CD4-positive, alpha-beta T cell treated with Interleukin-21 for 1 hour (primary cell): ENCODE measurements at places on chromosomes 16 and 17.
A peak's percentile ranks its signal among the peaks of the same experiment; 100 is the strongest.

DNA sequence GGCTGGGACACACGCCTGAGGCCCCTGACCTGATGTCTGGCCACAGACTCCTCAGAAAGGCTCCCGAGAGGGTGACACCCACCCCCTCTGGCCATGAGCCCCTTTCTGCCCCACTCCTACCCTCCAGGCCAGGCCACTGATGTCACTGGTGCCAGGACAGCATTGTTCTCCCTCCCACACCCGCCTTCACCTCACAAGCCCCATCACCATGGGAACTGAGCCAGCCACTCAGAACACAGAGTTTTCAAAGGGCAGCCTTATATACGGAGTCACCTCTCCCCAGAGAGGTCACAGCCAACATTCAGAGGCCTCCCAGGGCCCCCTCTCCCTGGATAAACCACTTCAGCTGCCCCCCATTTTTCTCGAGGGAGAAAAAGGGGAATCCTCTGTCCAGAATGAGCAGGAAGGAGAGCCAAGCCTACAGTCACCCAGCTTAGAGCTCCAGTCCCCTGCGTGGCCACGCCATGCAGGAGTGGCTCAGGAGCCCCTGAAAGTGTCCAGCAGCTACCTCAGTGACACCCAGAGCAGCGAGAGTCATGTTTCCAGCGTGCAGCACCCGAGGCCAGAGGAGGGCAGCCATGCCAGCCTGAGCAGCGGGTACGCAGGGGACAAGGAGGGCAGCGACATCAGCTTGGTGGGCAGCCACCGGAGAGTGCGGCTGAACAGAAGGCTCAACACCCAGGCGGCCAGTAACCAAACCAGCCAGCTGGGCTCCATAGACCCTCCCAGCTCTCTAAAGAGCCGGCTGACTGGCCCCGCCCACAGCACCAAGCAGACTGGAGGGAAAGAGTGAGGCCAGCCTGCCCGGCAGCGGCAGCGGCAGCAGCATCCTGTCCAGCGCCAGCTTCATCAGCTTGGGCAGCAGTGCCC, at the start of gene C16orf82:
TSS of gene C16orf82 (plus strand) at position 260 of the 870 bp plus-strand sequence.
- DNase-seq: no peak

GRCh38 chr17:60147553-60148223, 2.1 kb upstream of the CA4 start:
- no peak for DNase-seq

- no peak for DNase-seq
Observed at GRCh38 chr17:41672153-41672552, 16.5 kb upstream of the EIF1 start.

GRCh38 chr16:50499254-50499653, 48.9 kb upstream of the NKD1 start:
- DNase-seq: no peak

GRCh38 chr16:72123426-72123825, 29.8 kb downstream of the DHX38 start:
- no peak for DNase-seq

DNA sequence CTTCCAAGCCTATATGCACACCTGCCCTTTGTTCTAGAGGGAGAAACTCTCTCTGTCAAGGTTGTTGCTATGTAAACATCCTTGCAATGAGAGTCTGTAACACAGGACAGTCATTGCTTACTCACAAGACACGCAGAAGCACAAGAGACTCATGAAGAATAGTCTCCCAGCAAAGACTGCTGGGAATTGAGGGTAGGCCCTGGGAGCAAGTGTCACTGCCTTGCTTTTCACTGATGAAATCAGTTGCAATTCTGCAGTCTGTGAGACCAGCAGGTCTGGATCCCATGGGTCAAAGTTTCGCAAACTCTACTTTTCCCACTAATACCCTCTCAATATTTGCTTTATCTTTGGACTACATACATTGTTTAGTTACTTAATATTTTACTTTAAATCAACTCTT, 177.4 kb downstream of the FTO start:
- DNase-seq: no peak

- no peak for DNase-seq
Observed at GRCh38 chr17:27824745-27825144, 24.4 kb upstream of the NOS2 start.

GRCh38 chr17:64109400-64109799, 20.5 kb downstream of the ERN1 start:
- DNase-seq: no peak

DNA sequence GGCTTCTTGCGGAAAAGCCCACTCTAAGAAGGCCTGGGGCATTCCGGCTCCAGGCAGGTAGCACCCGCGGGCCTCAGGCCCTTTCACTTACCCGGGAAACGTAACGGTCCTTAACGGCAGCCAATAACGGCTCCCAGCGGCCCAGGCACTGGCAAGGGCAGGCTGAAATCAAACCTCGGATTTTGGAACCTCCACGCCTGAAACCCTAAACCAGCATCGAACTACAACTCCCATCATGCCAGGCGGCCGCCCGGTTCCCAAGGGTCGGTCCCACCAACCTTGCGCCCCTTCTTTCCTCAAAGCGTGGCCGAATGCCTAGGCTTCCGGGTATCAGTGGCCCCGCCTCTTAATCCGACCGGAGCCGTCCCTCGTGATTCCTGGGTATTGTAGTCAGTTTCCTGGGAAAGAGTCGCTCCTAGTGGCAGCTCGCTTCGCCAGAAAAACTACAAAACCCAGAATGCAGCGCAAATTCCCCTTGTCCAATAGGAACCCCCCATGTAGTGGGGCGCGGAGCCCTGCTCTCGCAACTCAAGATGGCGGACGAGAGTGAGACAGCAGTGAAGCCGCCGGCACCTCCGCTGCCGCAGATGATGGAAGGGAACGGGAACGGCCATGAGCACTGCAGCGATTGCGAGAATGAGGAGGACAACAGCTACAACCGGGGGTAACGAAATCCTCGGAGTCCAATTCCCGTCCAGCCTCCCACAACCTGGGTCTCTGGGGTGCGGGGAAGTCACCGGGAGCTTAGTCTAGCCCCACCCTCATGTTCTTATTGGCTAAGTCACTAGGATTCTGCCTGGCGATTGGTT, at the start of gene NMT1:
TSS of gene NMT1 (plus strand) at position 521 of the 809 bp plus-strand sequence. CDS start at position 534, 13 bp downstream.
- DNase-seq: peak; percentile 99

DNA sequence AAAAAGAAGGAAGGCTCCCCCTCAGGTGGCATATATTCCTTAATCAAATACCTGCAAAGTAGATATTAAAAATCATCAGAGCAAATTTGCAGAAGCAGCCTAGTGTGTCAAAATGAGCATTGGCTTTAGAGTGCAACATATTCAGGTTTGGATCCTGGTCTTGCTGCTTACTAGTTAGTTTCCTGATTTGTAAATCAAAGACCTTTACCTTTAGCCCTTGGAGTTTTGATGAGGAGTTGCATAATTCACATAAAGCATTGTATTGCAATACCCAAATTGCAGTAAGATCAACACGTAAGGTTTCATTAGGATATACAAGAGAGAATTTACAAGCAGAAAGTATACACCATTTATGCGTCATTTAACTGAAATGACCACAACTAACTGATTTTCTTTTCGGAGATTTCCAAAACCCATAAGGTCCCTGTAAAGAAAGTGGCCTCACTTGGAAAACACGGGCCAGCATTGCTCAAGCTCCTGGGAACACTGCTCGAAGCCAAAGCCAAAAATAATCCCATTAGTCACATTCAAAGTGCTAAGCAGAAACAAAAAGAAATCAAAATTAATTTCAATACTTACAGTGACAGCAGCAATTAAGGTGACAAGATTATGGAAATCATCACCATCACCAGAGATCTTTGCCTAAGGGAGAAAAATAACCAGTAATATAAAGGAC, 415.9 kb upstream of the ERCC4 start:
- no peak for DNase-seq

GRCh38 chr17:74019271-74019670, 184.2 kb upstream of the RPL38 start:
- DNase-seq: no peak

DNA sequence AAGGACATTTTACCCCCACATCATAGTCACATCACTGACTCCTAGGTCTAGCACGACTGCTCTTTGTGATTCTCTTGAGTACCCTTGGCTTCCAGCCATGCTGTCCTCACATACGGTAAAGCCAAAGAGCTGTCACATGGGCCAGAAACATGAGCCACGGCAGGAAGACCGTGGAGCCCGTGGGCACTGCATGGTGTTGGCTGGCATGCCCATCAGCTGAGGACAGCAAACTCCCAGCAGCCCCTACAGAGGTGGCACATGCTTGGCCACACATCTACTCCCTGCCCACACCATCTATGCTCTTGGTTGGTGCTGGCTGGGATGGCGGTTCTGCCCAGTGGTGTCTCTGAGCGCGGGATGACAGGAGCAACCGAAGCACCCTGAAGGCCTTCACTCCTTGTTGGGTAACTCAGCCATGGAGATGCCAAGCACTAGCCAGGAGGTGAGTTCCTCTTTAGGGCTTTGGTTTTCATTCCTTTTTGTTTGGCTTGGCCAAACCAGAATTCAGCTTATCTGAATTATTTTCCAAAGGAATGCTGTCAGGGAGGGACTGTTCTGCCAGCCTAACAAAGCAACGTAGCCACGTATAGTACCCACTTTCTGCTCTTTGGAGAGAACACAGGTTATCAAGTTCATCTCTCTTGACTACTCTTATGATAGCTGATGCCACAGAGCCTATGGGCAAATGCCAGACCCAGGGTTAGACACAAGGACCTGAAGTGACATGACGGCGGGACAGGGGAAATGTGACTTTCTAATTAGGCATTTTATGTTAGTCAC, 10.0 kb downstream of the TNFAIP1 start:
- DNase-seq: no peak

DNA sequence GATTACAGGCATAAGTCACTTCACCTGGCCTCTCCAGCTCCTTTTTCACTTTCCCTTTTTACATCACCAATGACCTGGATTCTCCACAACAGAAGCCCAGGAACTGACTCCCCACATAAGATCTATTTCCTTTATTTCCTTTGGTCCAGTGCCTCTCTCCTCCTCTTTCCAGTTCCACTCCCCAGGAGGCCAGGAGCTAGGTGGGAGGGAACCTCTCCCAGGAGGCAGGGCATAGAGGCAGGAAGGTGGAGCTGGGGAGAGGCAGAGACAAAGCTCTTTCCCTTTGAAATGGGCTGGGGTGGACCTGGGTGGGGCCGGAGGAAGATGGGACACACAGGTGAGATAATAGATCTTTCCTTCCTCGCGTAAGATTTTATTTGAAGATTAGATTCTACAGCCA, 318.3 kb upstream of the TNRC6C start:
- no peak for DNase-seq

DNA sequence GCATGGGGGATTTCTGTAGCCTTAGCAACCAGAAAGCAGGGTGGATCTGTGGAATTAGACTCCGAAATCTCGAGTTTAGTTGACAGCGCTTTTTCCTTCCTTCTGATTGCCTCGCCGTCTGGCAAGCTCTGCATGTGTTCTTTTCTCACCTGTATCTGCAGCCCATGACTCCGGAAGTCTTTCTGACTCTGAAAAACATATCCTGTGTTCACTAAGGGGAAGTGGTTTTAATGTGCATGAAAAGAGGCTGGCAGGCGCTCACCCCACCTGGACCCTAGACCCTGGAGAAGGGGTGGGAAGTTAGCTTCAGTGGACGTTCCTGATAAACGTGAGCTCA, 158.5 kb downstream of the RPTOR start:
- peak; percentile 45 for DNase-seq

DNA sequence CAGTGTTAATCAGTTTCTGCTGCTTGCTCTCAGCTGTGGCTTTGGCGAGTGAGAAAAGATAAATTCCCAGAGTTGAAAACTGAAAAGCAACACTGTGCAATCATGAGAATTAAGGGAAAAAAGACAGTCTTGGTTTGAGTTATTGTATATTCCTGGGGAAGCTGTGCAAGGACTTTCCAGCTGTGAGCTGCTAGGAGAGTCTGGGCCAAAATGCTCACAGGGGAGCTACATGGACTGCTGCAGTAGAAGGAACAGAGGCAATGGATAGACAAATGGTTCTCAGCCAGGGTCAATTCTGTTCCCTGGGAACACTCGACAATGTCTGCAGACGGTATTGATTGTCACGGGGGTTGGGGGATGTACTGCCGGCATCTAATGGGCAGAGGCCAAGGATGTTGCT, 102.0 kb upstream of the ADAMTS18 start:
- DNase-seq: no peak

- DNase-seq: no peak
Observed at GRCh38 chr17:80308692-80309517, 48.3 kb downstream of the RNF213 start.

GRCh38 chr17:34287875-34288274, 2.3 kb downstream of the CCL11 start:
- no peak for DNase-seq

- no peak for DNase-seq
Observed at GRCh38 chr16:85392756-85393673, 220.1 kb upstream of the GSE1 start.

- no peak for DNase-seq
Observed at GRCh38 chr17:36578671-36579070, 13.0 kb upstream of the DHRS11 start.

DNA sequence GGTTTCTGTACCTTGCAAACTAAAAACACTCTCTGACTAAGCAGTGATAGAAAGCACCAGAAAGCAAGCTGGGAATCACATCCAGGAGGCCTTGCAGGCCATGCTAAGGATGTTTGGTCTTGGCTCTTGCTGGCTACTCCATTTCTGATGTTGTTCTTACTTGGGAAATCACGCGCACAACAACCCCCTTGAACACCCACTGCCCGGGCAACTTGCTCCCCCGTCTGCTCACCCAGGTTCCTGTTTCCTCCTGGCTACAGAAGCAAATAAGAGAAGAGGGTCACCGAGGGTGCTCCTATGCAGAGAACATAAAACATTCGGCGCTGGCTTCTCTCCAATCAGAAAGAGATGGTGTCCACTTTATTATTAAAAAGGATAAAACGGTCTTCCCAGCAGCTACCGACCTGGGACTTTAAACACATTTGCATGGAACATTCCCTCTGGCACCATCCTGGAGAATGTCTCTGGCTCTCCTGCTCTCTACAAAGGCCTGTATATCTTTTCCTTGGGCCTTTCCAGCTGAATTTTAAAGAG, 271.2 kb upstream of the RPL38 start:
- no peak for DNase-seq

GRCh38 chr17:64092952-64093451, 36.9 kb downstream of the ERN1 start:
- DNase-seq: no peak

- DNase-seq: no peak
Observed at GRCh38 chr17:63647065-63647725, 25.0 kb downstream of the MAP3K3 start.

DNA sequence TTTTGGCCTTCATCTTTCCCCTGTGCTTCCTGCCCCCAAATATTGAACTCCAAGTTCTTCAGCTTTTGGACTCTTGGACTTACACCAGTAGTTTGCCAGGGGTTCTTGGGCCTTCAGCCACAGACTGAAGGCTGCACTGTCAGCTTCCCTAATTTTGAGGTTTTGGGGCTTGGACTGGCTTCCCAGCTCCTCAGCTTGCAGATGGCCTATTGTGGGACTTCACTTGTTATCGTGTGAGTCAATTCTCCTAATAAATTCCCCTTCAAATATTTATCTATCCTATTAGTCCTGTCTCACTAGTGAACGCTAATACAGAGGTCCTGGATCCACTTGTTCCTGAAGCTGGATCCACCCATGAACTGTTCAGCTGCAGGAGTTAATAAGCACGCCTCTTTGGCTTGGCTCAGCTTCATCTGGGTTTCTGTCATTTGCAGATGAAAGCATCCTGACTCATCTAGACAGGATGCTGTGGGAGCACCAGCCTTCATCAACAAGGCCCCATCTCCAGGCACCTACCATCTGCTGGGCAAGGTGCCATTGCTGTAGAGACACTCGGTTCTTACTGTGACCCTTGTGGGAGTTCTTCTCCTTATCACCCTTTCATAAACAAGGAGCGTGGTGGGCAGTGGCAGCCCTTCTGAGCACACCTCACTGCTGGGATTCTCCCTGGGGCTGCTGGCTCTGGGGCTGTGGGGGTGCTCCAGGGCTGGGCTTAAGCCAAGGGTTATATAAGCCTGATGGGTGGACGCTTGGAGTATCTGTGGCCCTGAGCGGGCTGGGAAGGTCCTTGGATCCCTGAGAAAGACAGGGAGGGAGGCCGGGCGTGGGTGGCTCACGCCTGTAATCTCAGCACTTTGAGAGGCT, 23.1 kb downstream of the LAT start:
- DNase-seq: peak; percentile 66
